Type B pancreatic cell (in vitro differentiated cells): ENCODE measurements at places on chromosomes 5 and 9.

GRCh38 chr9:78606001-78606379 is 309.1 kb downstream of the PSAT1 start:
- DNase-seq: no peak

DNA sequence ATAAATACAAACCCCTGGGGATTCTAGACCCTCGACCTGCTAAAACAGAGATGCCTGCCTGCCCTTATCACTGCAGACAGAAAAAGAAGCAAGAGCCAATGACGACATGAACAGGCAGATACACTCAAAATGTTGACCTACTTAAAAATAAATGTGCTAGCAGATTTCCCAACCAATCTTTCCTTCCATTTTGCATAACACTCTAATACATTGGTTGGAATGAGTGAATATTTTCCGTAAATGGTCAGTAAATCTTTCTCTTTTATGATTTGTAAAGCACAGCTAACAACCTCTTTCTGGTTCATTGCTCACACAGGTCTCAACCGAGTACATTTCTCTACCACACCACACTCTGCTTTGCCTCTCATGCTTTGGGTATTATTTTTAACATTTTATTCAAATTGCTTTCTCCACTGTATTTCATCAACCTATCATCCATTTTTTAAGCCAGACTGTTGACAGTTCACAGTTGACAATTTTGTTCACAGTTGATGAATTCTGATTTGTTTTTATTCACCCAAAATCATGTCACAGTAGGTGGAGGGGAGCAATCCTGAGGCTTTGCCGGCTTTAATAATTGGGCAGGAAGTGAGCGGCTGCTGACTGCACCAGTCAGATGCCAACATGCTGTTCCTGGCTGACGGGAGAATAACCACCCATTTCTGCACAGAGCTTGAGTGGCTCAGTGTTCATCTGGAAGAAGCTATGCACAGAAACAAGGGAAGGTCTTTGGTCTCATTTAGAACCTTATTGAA is 426.6 kb downstream of the SPOCK1 start:
- no peak for DNase-seq

GRCh38 chr5:12080761-12081160 is 176.5 kb upstream of the CTNND2 start:
- DNase-seq: no peak

- no peak for DNase-seq
Observed at GRCh38 chr9:112752334-112753125, 2.0 kb downstream of the SNX30 start.

- no peak for DNase-seq
Observed at GRCh38 chr5:102750151-102750834, 4.8 kb upstream of the PAM start.

DNA sequence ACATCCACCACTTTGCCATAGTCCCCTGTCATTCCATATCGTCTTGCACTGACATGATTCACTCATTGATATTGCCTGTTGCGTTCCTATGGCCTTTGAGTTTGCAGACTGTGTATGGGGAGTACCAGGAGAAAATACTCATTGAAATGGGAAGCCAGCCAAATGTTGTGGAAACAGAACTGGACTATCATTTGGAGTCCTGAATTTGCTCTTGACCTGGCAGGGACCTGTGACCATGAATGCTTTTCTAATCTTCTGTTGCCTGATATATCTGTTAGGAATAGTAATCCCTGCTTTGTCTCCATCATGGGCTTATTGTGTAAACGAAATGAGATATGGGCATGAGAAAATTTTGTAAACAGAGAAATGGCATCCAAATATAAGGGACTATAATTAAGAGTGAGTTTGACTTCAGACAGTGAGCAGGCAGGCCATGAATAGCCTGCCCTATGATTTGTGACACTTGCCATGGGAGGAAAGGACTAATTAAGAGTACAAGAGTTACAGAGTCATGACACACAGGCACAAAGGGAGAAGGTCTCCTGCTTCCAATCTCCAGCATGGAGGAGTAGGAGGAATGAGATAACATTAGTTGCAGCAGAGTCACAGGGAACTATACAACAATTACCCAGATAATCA is 572.9 kb upstream of the SGCD start:
- DNase-seq: no peak

- no peak for DNase-seq
Observed at GRCh38 chr9:133693703-133694529, 44.2 kb downstream of the SARDH start.

DNA sequence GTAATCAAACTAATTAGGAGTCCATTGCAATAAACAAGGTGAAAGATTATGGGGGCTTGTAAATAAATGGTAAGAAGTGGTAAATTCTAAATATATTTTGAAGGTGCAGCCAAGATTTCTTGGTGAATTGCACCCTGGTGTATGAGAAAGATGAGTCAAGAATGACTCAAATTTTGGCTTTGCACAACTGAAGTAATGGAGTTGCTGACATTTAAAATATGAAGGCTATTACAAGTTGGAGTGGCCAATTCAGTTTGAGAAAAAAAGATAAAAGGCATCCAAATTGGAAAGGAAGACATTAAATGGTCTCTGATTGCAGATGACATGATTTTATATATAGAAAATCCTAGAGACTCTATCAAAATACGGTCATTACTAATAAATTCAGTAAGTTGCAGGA is 2330.6 kb downstream of the MAT2B start:
- no peak for DNase-seq

- no peak for DNase-seq
Observed at GRCh38 chr9:35928591-35929452, 19.5 kb downstream of the SPAAR start.

DNA sequence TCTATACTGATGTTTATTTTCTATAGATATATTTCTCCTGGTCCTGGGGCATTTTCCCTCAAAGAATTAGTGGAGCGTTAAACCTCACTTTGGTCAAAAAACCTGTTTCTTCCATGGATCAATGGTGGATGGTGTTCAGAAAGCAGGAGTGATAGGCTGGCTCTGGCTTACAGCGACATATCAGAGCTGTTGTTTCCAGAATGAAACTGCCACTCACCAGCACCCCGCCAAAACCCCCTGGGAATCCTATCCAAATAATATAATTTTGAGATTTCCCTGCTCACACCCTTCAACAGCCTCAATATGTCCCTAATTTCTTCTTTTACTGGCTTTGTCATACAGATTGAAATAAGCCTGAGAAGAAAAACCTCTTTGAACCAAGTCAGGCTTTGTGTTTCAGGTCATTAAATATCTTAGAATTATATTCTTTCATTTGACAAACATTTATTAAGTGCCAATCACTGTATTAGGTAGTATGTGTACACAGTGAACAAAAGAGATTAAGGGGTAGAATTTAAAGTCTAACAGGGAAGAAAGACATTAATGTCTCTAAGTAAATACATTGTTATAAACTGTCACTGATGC is 144.5 kb upstream of the GPR151 start:
- no peak for DNase-seq

DNA sequence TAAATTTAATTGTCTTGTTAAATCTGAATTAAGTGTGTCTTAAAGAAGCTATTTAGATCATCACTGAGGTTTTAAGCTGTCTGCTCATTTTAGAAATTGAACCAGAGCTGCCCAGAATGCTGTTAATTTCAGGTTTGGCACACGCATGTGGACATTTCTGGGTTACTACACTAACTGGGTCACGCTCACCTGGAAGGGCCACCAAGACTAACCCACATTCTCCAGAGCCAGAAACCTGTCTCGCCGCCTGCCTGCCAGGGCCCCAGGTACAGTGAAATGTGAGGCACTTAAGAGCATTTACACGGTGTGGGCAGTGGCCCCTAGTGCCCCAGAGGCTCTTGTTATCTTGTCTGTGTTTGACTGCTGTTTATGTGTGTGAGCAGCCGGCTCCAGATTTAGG is 46.6 kb downstream of the ATP10B start:
- no peak for DNase-seq

DNA sequence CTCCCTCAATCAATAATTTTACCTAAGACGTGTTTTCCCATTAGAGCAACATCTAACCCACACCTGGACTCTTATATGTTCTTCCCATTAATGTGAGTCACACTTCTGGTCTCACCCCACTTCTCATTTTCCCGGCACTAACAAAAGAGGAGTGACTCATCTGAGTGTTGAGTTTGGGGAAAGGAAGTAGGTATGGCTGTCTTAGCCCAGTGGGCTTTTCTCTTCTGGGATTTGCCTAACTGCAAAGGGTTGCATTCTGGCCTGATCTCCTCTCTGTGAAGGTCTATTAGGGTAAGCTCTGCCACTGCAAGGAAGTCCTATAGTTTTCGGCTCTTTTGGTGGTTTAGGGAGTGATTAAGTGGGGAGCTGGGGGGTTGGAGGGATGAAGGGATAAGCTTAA is 195.6 kb downstream of the KIAA0825 start:
- DNase-seq: no peak

DNA sequence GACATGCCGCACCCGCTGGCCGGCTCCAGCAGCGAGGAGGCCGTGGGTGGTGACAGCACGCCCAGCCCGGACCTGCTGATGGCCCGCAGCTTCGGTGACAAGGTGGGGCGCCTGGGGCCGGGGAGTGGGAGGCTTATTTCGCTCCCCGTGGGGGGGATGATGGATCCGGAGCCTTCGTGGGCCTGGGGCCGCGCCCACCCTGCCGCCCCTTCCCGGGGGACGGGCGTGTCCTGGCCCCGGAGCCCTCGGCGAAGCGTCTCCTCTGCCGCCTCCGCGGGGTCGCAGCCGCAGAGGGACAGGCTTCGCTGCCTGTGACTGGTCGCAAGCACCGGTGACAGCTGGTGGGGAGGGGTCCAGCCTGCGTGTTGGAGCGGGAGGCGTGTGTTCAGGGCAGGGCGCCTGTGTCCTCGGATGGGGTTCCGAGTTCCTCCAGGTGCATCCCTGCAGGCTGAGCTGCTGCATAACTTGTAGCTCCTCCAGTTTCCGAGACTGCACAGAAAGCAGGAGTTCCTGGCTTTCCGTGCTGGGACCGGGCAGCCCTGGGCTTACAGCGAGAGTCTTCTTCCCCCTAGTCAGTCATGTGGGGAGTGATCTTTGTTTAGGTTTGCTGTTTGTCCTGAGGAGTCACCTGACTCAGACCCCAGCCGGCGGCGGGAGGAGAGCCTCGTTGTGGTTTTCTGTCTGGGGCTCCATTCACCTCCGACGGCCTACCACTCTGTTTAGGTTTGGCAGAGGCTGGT is 666 bp downstream of the SNX30 start:
- peak; percentile 74 for DNase-seq

GRCh38 chr5:76299592-76299991 is 103.5 kb upstream of the IQGAP2 start:
- no peak for DNase-seq

DNA sequence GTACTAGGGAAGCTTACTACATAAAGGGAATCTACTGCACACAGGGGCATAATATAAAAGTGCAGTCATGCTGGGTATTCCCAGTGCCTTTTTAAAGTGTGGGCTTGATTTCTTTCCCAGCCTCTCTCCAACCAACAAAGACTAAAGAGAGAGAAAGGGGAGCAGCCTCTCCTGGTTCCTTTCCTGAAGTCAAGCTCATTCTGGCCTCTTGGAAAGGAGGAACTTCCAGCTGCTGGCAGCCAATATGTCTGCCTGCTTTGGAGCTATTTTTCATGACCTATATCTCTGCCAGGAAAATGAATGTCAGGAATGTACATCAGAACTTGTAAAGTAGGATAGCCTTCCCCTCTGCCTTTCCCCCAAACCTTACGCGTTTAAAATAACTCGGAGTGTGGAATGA is 57.1 kb downstream of the RAB3C start:
- no peak for DNase-seq

DNA sequence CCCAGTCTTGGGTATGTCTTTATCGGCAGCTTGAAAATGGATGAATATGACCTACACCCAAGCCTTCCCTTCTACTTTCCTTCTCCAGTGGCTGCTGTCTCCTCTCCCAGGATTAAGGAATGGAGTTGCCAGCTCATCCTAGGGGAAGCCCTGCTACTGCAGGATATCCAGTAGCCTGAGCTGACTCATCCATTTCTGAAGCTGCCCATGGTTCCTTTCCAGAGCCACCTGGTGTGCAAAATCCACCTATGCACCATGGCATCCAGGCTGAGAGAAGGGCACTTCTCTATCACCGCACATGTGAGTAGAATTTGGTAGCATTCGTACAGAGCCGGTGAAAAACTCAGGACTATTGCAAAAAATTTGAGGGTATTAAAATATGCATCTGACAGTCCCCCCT is 290.8 kb downstream of the YTHDC2 start:
- no peak for DNase-seq

DNA sequence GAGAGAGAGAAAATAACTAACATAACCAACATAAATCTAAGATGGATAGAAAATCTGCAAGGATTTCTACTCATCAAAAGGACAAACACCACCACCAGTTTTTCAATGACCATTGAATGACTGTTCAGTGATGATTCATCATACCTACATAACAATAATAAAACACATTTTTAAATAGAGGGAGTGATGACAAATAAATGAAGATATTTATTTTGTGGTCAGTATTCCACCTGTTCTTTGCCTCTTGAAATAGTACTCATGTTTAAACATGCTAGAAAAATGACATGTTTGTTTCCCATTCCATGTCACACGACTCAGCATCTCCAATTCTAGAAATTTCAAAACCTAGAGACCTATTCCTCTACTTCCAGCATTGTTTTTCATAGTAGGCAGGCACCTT is 34.6 kb upstream of the ADAMTS16 start:
- DNase-seq: no peak

DNA sequence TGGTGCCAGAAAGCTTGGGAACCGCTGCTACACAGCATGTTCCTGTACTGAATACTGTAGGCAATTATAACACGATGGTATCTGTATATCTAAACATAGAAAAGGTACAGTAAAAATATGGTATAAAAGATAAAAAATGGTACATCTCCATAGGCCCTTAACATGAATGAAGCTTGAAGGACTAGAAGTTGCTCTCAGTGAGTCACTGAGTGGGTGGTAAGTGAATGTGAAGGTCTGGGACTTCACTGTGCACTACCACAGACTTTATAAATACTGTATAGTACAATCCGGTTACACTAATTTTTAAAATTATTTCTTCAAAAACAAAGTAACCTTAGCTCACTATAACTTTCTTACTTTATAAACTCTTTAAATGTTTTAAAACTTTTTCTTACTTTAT is 819.9 kb upstream of the GRAMD2B start:
- DNase-seq: no peak

DNA sequence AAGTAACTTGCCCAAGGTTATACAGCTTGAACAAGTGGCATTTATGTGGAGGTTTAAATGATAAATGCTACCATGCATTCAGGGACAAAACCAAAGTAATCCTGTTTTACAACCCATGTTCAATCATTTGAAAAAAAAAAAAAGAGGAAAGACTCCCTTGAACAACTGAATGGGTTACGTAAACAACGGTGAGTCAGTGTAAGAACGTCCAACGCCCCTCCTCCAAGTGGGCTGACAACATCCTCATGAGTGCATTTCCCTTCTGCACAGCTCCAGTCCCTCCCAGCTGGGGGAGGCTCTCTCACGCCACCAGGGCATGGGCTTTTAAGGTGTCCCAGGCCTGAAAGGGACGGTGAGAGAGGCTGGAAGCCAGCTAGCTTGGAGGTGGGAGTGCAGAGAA is 90.0 kb downstream of the PRRT1B start:
- DNase-seq: no peak

- no peak for DNase-seq
Observed at GRCh38 chr5:131627207-131627865, 7.7 kb downstream of the RAPGEF6 start.

DNA sequence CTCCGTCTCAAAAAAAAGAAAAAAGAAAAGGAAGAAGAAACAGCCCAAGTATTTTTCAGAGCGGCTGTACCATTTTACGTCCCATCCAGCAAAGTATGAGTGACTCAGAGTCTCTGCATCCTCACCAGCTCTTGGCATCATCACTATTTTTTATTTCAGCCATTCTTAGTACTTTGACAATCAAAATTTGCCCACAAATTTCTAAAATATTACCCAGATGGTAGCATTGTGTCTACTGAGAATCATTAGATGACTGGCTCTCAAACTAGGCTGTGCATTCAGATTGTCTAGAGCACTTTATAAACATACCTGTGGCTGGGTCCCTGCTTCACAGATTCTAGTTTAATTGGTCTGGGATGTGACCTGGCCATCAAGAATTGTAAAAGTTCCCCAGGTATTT is 21.6 kb upstream of the MELK start:
- DNase-seq: no peak
